ENCODE measurements at places on chromosomes 3 and 15.

DNA sequence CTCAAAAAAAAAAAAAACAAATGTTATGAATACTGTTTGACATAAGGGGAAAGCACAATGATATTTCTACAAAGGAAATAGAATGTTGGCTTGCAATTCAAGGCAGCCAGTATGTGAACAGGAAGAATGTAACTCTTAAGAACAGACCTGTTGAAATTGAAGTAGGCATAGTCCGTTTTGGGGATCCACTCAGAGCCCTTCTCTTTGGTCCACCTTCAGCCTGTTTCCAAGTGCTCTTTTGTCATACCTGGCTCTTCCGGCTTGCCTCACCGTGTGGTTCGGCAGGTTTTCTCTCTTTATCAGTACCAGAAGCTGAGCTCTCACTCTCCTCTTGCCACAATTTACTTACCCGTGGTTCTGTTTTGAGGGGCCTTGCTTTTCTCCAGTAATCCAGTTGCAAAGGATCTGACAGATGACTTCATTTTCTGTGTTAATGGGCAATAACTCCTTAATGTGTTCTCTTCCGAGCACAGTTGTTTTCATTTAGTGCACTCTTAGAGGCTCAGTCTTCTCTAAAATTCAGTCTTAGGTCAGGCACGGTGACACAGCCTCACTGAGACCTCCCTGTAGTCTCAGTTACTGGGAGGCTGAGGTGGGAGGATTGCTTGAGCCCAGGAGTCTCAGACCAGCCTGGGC is 6.7 kb downstream of the ABHD17C start:
- DNase-seq: no peak

- DNase-seq: no peak
These were observed 5.2 kb downstream of the TPM1 start for GRCh38 chr15:63047792-63048114.

DNA sequence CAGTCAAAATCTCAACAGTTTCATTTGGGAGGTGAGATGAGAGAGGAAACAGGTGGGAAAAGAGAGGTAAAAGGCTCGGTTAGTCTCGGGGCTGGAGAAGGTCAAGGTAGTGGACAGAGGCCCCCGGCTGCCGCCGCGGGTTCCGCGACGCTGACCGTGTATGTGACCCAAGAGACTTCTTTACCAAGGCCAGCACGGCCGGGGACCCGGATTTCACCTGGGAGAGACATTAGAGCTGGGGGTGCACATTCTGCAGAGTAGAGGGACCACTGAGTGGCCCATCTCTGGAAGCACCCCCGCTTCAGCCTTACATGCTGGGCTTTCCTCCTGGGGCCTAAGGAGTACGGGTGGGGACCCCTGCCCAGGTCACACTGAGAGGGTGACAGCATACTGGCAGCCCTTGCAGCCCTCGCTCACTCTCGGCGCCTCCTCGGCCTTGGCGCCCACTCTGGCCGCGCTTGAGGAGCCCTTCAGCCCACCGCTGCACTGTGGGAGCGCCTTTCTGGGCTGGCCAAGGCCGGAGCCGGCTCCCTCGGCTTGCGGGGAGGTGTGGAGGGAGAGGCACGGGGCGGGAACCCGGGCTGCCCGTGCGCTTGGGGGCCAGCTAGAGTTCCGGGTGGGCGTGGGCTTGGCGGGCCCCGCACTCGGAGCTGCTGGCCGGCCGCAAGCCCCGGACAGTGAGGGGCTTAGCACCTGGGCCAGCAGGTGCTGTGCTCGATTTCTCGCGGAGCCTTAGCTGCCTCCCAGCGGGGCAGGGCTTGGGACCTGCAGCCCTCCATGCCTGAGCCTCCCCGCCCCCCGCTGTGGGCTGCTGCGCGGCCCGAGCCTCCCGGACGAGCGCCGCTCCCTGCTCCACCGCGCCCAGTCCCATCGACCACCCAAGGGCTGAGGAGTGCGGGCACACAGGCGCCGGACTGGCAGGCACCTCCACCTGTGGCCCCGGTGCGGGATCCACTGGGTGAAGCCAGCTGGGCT is 41.3 kb upstream of the RPL32 start:
- no peak for DNase-seq

- DNase-seq: no peak
These were observed 516.1 kb downstream of the MECOM start for GRCh38 chr3:169147238-169148008.

DNA sequence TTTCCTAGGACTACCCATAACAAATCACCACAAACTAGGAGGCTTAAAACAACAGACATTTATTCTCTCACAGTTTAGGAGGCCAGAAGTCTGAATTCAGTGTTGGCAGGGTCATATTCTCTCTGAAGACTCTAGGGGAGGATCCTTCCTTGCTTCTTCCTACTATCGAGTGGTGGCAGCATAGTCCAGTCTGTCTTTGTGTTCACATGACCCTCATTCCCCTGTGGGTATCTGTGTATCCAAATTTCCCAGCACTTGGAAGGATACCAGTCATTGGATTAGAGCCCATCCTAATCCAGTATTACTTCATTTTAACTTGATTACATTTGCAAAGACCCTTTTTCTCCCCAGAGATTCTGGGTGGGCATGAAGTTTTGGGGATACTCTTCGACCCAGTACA is 63.8 kb downstream of the GMPS start:
- DNase-seq: no peak

GRCh38 chr15:52103217-52104207 is 9.1 kb downstream of the BCL2L10 start:
- no peak for DNase-seq

DNA sequence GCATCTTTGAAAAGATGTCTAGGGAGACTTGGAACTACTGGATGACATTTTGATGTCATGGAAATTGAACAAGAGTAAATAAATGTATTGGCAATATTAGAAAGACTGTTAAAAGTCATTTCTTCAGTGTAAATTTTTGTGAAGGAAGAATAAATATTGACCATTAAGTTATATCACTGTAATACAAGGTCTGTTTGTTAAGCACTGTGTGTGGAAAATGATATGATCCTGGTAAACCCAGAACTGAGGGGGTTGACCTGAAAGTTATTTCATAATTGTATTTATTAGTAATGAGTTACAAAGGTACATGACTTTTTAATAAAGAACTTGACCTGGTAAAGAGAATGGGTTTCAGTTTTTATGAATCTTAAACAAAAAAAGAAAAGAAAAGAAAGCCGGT is 106.6 kb downstream of the B3GALNT1 start:
- DNase-seq: no peak

DNA sequence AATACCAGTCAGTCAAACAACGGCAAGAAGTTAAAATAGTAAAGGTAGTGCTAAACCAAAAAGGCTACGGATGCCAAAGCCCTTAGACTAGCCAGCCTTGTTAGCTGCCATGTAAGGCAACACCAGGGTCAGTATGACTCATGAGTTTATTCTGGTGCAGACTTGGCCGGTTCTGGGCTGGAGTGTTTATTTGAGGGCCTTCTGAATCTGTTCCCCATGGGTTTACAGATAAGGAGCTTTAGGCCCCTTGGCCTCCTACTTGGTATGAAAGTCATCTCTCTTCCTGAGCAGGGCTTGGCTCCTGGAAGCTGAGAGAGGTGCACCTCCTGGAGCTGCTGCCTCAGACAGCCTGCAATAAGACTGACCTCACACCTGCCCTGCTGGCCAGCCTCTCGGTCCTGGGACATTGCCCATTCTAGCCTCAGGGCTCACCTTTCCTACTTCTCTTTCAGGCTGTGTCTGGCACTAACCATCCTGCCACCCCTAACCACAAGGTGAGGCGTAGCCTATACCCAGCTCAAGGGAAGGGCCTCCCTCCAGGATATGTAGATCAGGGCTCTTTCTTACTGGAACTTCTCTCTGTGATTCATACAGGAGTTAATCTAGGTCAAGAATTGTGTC is 10.4 kb upstream of the RTP1 start:
- no peak for DNase-seq

GRCh38 chr3:59016930-59017616 is 32.8 kb downstream of the CFAP20DC start:
- DNase-seq: no peak

DNA sequence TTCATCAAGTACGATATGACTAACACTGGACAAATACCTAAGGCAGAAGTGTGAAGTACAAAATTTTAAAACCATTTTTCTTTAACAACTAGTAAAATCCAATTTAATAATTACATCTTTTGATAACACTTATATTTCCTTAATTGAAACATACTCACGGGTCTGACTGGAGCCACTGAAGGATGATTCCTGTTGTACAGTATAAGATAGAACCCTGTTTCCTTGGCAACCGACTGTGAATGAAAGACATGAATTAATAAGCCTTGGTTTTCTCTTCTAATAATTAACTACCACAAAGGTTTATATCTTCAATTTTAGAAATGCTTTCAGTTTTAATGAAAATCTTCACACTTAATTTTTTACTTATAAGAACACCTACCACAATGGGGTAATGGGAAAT is 19.4 kb downstream of the DHX36 start:
- no peak for DNase-seq

DNA sequence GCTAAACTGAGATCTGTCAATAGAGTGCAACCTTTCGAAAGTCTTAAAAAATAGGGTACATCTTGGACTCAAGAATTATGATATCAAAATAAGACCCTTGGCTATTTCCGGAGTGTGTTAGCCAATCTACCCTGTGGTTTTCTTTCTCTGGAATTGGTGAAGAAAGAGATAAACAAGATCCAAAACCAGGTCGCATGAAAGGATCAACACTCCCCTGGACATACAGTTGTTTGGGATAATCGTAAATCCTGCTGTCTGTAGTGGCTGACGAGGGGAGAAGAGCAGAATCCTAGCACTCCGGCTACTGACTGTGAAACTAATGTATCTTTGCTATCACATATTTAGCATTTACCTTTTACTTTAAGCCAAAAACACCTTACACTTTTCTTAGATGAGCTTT is 30.9 kb downstream of the FNDC3B start:
- DNase-seq: no peak

DNA sequence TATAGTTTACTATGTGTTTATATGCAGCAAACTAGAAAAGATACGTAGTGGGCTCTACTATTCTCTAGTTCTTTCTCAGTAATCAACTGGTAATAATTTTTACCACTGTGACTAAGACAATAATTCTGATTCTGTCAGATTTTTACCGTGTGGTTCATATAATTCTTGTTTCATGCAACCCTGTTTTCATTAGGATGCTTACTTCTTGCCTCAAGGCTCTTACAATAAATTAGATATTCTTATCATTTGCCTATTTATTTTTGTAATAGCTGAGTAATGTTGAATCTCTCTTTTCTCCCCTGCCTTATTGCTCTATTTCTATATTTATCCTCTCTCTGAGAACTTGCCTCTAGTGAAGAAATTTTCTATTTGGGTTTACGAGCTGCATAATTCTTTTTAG is 524.7 kb downstream of the NAALADL2 start:
- DNase-seq: no peak

GRCh38 chr15:88994286-88994685 is 81.1 kb upstream of the MFGE8 start:
- no peak for DNase-seq

- DNase-seq: no peak
These were observed 89.2 kb upstream of the PLCL2 start for GRCh38 chr3:16795581-16795980.

DNA sequence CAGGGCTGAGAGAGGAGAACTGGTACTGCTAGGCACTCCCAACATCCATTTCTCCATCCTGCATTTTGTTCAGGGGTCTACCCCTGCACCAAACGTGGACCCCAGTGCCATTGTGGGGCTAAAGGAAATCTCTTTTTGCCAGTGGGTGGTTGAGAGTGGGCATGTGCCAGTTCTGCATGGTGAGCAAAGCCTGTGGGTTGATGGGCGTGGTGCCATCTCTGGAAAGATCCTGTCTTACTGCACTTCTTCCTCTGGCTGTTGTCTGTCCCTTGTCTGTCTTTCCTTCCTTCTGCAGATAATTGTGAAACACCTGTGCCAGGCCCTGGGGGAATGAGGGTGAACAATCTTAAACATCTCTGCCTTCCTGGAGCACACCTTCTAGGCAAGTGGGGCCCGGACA is 1.4 kb upstream of the RARRES1 start:
- DNase-seq: no peak

- DNase-seq: no peak
These were observed 222.1 kb upstream of the LMCD1 start for GRCh38 chr3:8279476-8279875.

- no peak for DNase-seq
These were observed 15.9 kb downstream of the EMC7 start for GRCh38 chr15:34085746-34086145.

DNA sequence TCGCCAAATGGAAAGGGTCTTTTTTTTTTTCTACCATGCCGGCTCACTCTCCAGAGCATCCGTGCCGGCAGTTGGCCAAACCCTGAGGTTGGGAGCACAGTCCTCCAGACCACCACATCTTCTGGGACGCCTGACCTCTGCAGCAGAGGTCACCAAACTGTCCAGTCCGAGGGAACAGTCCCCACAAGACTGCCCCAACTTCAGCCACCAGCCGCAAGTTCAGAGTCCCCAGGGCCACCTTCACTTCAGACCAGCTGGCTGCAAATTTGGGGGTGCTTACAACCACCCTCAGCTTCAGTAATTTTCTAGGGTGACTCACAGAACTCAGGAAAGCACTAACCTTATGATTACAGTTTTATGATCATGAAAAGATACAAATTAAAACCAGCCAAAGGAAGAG is 28.9 kb downstream of the PLA2G4D start:
- no peak for DNase-seq

DNA sequence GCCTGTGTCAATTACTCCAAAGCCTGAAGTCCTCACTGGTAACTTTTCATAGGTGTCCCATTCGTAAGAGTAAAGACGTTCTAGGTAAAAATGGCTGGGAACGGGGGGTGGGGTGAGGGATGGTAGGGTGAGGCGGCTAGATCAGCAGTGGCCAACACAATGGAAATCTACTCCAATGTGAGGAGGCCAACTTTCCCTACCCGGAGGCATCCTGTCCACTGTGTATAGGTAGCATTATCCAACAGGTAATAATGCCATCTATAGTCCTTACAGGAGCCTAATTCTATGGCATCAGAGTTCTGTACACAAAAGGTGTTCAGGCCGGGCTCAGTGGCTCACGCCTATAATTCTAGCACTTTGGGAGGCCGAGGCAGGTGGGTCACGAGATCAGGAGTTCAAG is 29.1 kb downstream of the HDC start:
- DNase-seq: no peak

DNA sequence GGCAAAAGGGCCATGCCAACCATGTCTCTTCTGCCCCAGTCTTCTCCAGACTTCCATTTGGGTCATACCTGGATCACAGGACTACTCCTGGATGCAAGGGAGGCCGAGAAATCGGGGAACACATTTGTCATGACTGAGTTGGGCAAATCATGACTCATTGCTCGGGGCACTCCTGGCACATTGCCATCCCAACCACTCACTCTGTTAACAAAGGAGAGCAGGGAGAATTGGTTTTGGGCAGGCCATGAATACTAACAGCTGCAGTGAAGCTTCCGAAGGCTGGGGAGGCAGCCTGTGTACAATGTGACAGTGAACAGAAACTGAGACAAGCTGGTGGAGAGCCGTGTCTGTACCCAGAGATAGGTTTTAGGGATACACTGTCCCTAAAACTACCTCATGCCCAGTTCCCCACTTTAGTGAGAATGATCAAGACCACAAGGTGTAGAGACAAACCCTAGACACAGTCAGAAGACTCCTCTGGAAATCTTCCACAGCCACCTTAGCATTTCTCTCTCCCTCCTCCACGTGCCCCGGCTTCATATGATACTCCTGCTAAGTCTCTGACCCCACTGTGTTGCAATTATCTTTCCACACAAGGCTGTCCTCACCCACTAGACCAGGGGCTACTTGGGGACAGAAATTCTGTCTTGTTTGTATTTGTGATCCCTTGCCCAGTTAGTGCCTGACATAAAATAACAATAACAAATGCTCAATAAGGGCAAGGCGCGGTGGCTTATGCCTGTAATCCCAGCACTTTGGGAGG is 10.5 kb upstream of the BUB1B start:
- no peak for DNase-seq

All from GM12891 (cell line).